ENCODE measurements at places on chromosomes 1 and 21. TPM values are rescaled to one million over a fixed set of nuclear protein-coding genes. Genes with fewer than 3 reads are reported as not detected.

Gene PLPP3
- not detected for total RNA-seq

Gene UBE2U
- total RNA-seq = not detected

Gene SMYD3
- total RNA-seq = 21.3 TPM

Gene ENO1
- 3,004 TPM for total RNA-seq

Gene FRRS1
- 0.52 TPM for total RNA-seq

Gene VSIG8
- not detected for total RNA-seq

Gene PDZK1IP1
- total RNA-seq = not detected

Gene TEKT2
- total RNA-seq = not detected

DNA sequence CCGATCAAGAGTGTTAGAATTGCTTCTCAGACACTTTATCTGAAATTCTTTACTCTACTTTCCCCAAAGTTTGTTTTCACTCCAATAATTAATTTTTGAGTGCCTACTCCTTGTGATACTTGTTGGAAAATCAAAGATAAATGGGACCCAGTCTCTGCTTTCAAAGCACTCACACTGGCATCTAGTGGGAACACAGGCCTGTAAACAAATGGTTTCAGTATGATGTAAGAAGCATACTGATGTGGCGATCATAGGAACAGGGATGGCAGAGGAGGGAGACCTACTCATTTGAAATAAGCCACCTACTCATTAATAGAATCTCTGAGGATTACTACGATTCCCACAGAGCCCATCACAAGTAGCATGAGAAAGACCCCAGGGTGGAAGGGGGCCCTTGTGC is 273.7 kb upstream of the ST6GALNAC5 start:
- DNase-seq = no peak

GRCh38 chr21:45383111-45383614 is 21.8 kb upstream of the COL18A1 start:
- DNase-seq = no peak

GRCh38 chr1:44168520-44169098 is 27.2 kb upstream of the KLF18 start:
- no peak for DNase-seq

- no peak for DNase-seq
Observed at GRCh38 chr1:186297439-186298045, 77.5 kb downstream of the TPR start.

GRCh38 chr1:207321790-207322645 is 540 bp downstream of the CD55 start:
- peak; percentile 27 for DNase-seq

GRCh38 chr1:206909883-206910318 is 11.8 kb downstream of the FCMR start:
- no peak for DNase-seq

GRCh38 chr1:183090391-183091006 is 67.3 kb downstream of the LAMC1 start:
- DNase-seq = no peak

DNA sequence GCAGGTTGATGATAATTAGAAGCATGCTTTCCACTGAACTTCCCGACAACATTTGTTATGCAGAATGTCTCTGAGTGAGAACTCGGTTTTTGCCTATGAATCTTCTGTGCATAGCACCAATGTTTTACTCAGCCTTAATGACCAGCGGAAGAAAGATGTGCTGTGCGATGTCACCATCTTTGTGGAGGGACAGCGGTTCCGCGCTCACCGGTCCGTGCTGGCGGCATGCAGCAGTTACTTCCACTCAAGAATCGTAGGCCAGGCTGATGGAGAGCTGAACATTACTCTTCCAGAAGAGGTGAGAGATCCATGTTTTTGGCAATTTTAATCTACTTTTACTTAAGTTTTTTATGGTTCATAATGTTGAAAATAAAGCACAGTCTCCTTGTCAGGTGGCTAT is 22.5 kb downstream of the BACH1 start:
- DNase-seq = no peak

- no peak for DNase-seq
Observed at GRCh38 chr1:220013497-220013896, 32.8 kb downstream of the EPRS1 start.

DNA sequence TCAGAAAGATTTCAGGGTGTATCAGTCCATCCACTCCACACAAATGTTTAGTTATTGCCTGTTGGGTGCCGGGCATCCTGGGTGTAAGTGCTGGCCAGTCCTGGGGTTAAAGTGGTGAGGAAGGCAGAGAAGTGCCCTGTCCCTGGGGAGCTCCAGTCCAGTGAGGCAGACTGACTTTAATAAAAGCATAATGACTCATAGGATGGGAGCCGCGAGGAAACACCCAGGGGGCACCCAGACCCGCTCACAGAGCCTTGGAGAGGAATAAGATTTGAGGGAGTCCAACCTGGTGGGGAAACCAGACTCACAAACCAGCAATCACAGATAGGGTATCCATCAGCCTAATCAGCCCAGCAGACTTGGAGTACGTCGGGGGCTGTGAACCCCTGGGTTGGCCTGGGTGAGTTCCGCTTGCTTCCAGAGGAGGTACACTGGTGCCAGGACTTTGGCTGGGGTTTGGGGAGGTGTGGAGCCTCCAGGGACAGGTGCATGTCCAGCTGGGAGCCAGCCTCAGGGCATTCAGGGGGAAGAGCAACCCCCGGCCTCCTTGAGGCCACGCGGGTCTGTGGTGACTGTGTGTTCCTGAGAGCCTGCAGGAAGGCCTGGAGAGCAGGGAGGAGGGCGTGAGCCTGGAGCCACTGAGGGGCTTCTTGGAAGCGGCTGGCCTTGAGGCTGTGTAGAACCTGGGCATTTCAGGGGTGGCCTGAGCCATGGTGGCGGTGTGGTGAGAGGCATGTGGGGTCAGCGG is 3.7 kb downstream of the PEAR1 start:
- DNase-seq = no peak

DNA sequence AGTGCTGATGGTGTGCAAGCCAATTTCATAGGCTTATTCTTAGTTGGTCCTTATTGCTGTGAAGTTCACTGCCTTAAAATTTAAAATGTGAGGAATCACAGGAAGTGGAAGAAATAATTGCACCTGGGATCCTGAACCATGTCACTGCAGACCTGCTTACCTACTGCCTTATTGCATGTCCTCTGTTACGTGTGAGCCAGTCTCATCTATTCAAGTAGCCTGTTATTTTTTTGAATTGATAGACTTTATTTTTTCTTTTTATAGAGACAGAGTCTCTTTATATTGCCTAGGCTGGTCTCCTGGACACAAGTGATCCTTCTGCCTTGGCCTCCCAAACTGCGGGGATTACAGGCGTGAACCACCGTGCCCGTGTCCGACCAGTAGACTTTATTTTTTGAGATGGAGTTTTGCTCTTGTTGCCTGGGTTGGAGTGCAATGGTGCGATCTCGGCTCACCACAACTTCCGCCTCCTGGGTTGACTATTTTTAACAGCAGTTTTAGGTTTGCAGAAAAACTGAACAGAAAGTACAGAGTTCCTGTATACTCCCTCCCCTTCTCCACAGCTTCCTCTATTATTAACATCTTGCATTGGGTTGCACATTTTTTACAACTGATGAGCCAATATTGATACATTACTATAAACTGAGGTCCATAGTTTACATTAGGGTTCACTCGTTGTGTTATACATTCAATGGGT is 14.0 kb upstream of the DISC1 start:
- DNase-seq = peak; percentile 82

DNA sequence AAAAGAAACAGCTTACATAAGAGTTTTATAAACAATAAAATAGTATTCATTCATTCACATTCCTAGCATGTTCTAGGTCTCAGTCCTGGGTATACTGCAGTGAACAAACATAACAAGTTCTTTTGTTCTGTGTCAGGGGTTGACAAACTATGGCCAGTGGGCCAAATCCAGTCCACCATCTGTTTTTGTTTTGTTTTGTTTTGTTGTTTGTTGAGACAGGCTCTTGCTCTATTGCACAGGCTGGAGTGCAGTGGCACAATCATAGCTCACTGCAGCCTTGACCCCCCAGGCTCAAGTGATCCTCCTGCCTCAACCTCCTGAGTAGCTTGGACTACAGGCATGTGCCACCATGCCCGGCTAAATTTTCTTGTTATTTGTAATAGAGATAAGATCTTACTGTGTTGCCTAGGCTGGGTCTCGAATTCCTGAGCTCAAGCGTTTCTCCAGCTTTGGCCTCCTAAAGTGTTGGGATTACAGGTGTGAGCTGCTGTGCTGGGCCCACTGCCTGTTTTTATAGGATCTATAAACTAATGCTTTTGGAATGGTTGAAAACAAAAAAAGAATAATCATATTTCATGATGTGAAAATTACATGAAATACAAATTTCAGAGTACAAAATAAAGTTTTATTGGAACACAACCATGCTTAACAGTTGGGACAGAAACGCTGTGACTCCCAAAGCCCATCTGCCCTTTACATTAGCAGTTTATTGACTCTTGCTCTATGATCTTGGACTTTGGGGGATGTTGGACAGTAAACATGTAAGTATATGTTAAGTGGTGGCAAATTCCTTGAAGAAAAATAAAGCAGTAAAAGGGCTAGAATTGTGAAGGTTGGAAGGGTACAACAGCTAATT is 17.9 kb downstream of the CAPZA1 start:
- no peak for DNase-seq

- no peak for DNase-seq
Observed at GRCh38 chr1:221310180-221310579, 430.9 kb downstream of the HLX start.

DNA sequence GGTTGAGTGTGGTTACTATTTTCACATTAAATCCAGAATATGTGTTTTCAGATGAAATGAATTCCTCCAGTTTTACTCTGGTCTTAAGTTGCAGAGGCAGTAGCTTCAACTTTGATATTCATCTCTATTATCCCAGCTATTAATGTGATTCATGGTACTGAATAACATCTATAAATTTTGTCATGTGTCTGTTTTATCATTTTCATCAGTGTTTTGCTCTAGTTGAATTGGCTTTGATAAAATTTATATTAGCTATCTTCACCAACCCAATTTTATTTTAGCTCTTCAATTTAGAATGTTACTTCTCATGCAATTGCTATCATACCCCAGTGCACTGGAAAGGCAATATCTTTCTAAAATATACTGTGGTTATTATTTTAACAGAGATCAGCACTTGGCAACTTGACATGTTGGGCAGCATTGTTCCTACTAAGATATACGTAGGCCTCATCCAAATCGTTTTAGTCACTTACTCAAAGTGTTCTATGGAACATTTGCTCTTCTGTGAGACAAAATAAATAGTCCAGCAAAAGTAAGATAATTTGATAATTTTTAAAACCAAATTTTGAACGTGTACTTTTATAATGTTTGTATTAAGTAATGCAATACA is 184.3 kb downstream of the NCAM2 start:
- no peak for DNase-seq

- no peak for DNase-seq
Observed at GRCh38 chr21:25637851-25638659, 1.0 kb upstream of the JAM2 start.

DNA sequence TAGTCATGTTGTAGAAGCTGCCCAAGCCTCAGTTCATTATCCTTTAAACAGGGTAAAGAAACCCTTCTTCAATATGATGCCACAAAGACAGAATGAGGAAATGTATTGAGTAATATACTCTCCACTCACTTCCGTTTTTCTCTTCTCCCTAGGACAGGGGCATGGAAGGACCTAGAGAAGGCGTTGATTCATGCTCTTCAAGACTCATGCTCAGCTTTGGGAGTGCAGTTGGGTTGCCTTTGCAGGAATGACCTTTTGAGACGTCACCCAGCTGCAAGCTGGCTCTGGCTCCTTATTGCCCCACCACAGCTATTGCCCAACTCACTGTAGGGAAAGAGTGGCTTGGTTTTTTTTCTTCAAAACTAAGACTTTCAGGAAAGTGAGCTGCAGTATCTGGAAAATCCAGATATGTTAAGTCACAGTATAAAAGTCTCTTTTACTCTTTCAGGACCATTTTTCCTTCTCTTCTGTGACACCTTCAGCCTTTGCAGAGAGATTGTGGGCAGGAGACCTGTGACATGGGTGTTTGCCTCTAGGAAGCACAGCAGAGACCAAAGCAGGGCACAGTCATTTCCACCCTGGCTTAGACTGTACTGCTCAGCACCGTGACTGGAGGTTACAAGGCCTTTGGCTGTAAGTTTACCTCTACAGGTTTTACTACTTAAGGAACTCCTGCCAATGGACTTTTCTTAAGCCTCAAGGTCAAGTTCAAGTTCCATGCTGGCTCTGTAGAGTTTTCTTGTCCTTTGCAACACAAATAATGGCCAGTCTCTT is 39.5 kb downstream of the XCL2 start:
- DNase-seq = peak; percentile 56

GRCh38 chr21:21385404-21385803 is 387.2 kb downstream of the NCAM2 start:
- no peak for DNase-seq

GRCh38 chr1:58983633-58984245 is 199.9 kb upstream of the JUN start:
- no peak for DNase-seq
